Activated CD4-positive, alpha-beta T cell treated with anti-CD3 and anti-CD28 coated beads, Interleukin-2, amount 50 U/mL, for 24 hours (primary cell): ENCODE measurements at places on chromosomes 11 and 22.

GRCh38 chr11:45141631-45142030, 4.8 kb upstream of the PRDM11 start:
- DNase-seq: no peak

DNA sequence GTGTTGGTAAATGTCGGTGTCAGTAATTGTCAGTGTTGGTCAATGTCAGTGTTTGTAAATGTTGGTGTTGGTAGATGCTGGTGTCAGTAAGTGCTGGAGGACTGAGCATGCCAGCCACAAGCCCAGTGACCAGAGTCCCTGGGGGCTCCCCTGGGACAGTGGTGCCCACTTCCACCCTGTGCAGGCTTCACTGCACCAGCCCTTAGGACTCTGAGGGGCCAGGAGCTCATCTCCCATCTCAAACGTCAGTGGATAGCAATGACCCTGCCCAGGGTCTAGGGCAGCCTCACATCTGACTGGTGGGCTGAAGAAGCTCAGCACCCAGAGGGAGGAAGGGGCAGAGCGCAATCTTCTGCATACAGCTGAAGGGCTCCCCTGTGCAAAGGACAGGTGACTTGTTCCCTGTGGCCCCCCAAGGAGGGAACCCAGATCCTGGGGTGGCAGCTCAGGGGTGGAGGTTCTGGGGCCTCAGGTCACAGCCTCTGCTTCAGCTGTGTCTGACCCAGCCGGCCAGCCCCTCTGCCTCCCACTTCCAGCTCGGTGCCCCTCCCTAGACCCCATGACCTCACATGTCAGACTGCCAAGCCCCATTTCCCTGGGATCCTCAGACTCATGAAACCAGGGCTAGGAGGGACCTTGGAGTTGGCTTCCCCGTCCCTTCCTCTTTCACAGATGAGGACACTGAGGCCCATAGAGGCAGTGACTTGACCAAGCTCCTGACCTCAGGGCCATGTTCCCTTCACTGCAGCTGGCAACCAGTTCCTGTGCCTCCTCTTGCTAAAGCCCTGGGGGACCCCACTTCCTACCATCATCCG, 138.4 kb downstream of the CRYBB2 start:
- no peak for DNase-seq

- DNase-seq: no peak
Observed at GRCh38 chr11:14376920-14377319, 17.9 kb upstream of the RRAS2 start.

GRCh38 chr11:406796-407650, 7.8 kb downstream of the SIGIRR start:
- DNase-seq: peak; percentile 87

DNA sequence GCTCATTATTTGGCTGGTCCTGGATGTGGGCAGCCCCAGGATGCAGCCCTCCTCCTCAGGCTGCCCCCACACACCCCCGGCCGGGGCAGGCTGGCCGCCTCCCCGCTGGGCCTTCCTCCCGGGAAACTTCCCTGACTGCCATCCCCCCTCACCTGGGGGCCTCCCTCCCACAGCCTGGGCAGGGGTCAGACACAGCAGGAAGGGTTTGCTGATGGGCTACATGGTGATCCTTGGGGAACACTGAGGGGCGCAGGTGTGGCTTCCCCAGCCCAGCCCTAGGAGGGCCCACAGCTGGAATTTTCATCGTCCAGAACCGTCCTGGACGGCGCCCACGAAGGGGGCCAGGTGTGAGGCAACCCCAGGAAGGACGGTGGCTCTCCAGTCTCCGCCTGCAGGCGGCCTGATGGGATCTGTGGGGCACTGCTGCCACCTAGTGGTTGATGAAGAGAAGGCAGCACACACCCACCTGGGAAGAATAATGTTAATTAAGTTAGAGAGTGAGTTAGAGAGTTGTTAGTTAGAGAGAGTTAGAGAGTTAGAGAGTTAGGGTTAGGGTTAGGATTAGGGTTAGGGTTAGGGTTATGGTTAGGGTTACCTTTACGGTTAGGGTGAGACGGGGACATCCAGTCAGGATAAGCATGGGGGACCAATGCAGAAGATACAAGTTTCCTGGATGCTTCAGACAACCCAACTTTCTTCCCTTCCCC, 75.9 kb upstream of the PRR5 start:
- peak; percentile 71 for DNase-seq

DNA sequence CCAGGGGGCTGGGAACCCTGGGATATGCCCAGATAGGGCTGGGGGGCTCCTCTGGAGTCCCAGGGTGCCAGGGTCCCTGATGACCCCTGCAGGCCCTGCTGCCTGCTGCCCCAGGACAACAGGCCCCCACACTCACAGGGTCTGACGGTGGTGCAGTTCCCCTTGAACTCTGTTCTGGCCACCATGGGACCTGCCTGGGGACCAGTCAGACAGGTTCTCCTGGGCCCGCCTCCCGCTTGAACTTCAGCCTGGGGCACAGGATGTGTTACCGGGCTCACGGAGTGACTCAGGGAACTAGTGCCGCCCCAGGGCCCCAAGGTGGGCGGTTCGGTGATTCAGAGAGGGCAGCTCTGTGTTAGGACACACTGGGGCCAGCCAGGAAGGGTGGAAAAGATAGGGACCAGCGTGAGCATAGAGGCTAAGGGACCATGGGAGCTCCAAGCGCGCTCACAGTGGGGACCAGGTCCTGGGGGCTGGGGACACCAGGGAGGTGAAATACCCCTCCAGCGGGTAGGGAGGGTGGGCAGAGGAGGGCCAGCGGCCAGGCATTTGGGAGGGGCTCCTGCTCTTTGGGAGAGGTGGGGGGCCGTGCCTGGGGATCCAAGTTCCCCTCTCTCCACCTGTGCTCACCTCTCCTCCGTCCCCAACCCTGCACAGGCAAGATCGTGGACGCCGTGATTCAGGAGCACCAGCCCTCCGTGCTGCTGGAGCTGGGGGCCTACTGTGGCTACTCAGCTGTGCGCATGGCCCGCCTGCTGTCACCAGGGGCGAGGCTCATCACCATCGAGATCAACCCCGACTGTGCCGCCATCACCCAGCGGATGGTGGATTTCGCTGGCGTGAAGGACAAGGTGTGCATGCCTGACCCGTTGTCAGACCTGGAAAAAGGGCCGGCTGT, 21.5 kb upstream of the TXNRD2 start:
- no peak for DNase-seq
